ENCODE measurements at places on chromosomes 11 and 22.

DNA sequence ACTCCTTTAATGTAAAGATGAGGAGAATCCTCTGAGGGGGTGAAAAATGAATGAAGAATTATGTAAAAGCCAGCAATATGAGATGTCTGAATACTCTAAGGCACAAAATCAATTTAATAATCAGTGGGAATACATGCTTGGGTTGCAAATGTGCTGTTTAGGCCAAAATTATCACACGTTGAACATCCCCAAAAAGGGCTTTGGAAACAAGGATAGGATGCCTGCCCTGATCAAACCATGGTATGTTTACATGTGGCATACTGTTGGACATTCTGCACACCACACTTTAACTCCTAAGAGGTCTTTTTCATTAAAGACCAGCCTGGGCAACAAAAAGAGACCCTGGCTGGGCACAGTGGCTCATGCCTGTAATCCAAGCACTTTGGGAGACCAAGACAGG is 26.3 kb downstream of the F2 start:
- DNase-seq = no peak

DNA sequence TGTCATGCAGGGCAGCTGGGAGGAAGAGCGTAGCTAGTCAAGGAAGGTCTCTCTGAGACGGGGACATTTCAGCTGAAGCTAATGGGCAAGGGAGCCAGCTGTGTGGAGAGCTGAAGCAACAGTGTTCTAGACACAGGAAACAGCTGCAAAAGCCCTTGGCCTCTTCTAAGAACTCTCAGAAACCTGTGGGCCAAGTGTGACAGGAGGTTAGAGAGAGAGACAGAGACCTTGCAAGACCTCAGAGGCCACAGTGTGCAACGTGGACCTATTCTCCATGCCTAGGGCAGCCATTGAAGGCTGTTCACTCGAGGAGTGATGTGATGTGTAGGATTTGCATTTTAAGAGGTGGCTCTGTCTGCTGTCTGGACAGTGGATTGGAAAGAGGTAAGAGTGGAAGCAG is 48.7 kb upstream of the TNRC6B start:
- DNase-seq = peak; percentile 75

DNA sequence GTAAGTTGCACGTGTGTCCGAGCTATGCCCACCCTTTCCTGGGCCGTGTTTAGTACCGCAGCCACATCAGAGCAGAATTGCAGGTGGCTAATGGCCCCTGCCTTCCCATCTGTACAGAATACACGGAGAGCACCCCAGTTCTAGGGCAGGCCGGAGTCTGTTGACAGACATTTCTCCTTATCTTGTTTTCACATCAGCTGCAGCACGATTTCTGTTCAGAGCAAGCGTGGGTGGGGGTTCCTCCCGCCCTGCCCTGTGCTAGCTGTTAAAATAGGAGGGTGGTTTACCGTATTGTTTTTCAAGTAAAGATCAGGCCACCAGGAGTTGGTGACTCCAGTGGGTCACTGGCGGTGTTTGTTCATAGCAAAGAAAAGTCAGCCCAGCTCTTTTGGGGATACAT is 41.1 kb downstream of the UBASH3B start:
- peak; percentile 92 for DNase-seq

GRCh38 chr11:35272391-35272902 is 133.5 kb downstream of the CD44 start:
- peak; percentile 73 for DNase-seq

DNA sequence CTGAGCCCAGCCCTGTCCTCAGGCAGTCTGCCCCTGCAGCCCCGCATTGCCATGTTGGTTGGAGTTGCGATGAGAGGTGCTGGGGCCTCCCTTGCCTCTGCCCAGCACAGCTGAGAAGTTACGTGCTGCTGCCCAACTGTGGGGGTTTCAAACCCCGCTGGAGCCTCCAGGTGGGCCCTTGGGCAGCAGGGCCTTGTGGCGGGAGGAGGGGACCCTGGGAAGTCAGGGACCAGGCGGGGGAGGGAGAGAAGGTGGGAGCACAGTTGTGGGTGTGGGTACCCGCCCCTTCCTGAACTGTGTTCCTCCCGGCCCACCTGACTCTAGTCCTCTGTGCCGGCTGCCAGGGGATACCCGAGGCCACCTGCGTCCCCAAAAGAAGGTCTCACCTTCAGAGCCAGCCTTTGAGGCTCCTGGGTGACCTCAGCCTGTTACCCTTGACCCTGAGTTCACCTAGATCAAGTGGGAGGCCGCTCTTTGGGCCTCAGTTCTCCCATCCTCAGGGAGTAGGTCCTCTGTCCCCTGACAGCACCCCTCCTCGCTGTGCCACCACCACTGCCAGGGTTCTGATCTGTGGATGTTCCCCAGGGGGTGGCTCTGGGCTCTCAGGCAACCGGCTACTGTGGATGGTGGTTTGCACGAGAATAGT is 7.7 kb upstream of the CCDC188 start:
- DNase-seq = no peak

GRCh38 chr11:59520741-59521140 is 9.4 kb downstream of the OR4D9 start:
- DNase-seq = no peak

- DNase-seq = no peak
These were observed 65.8 kb upstream of the NECTIN1 start for GRCh38 chr11:119794756-119795155.

DNA sequence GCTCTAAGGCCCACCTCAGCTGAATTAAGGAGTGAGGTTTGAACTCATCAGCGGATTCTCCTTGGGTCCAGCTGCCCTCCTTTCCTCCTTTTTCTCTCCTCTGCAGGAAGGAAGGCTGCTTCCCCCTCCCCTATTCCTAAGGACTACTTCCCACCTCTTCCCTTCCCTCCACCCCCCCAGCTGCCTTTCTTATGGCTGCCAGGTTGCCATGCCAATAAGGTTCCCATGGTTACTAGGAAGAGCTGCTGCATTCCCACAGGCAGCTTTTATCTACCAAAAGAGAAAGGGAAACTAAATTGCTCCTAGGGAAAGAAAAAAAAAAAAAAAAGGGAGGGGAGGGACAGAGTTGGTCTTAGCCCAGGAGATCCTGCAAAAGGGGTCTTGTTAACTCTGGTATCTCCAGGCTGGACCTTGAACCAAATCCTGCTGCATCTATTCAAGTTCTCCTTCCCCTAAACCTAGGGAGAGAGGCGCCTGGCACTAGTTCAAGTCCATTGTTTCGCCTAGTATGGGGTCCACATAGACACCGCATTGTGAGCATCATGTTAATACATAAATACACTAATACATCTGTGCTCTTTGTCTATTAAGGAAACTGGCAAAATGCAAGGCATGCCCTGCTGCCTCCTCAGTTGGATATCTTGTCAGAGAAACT is 21.2 kb upstream of the FEZ1 start:
- DNase-seq = no peak

- no peak for DNase-seq
These were observed 5.9 kb upstream of the OR52L1 start for GRCh38 chr11:5992604-5993251.

- no peak for DNase-seq
These were observed 68.1 kb downstream of the CSTPP1 start for GRCh38 chr11:47004595-47005033.

DNA sequence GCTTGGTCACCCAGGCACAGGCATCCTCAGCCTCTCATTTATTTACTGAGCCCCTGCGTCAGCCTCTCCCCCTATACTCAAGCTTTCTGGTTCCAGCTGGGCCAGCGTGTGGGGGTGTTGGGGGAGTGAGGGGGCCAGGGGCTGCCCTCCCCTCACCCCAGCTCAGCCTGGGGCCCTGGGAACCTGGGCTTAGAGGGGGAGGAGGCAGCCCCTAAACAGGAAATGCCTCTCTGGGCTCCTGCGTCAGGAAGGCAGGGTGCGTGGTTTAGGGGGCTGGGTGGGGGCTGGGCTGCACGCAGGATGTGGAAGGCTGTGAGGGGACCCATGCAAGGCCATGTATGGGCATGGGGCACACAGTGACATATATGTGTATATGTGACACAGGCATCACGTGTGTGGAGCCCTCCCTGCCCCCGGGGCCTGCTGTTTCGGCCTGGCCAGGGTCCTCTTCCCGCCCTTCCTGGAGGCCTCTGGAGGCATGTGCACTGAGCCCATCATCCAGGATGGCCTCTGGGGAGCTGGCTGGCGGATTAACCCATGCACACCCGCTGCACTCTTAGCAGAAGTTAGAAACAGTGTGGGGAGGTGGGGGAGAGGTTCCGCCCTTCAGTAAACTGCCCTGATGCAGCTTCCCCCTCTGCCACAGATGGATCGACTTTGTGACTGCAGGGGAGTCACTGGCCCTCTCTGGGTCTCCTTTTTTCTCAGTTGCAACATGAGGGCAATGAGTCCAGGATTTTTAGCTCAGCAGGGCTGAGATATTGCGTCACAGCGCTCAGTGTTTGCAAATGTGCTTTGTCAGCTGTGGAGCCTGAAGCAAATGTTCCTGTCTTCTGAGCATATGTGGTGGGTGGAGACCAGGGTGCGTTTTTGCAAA is 1.1 kb upstream of the CD248 start:
- DNase-seq = peak; percentile 95

GRCh38 chr22:49523374-49524008 is 304.2 kb downstream of the BRD1 start:
- DNase-seq = no peak

DNA sequence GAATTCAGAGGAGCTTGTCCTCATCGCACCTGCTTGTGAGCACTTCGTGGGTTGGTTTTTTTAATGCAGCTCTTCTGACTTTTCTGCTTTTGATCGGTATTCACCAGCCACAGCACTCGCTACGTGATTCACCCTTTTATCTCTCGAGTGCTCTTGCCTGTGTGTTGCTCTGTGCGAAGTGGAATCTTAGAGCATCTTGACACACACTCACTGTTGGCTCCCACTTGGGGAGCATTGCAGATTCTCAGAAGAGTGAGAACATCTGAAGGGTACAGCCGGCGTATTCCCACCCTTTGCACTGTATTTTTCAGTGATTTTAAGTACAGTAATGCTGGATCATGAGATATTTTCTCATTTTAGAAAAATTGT is 10.9 kb downstream of the TNNT3 start:
- DNase-seq = no peak

DNA sequence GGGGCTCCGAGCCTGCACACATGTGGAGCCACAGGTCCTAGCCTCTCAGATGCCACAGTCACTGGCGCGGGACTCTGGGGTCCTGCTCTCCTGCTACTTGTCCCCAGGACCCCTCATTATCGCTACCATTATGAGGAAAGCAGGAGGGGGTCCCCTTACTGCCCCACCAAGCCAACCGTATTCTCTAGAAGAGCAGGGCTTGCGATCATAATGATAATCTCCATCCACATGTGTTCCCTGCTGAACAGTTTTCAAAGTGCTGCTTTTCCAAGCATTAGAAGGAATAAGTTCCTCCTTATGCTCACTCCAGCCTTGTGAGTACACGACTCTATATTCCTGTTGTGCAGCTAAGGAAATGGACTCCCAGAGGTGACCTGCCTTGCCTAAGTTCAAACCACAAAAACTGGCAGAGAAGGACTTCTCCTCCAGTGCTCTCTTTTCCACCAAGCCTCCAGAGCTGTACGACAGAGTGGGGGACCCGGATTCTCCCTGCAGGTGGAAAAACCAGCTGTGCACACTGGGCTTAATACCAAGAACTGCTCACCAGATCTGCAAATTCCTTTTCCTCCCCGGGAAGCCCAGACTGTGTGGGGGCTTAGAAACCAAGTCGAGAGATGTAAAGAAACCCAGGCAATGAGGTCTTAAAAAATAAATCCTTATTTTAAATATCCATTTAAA is 92.8 kb upstream of the DRD2 start:
- DNase-seq = no peak

DNA sequence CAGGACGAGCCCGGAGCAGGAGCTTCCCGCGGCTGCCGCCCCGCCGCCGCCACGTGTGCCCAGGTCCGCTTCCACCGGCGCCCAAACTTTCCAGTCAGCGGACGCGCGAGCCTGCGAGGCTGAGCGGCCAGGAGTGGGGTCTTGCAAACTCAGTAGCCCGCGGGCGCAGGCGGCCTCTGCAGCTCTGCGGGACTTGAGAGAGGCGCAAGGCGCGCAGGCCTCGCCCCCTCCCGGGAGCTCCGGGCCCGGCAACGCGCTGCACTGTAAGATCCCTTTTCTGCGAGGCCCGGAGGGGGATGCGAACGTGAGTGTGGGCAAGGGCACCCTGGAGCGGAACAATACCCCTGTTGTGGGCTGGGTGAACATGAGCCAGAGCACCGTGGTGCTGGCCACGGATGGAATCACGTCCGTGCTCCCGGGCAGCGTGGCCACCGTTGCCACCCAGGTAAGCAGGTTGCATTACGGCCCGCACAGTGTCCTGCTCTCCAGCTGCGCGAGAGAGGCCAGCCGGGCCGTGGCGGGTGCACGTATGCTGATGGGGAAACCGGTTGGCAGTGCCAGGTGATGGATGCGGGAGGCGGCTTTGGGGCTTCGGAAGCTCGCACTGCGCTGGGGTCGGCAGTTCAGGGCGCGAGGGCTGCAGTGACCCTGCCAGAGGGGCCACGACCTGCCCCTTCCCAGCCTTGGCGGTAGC is 2.0 kb downstream of the SLC6A5 start:
- no peak for DNase-seq

- DNase-seq = no peak
These were observed 13.6 kb upstream of the FGF3 start for GRCh38 chr11:69832561-69833413.

- peak; percentile 79 for DNase-seq
These were observed 10.5 kb downstream of the TPST2 start for GRCh38 chr22:26579331-26579886.

DNA sequence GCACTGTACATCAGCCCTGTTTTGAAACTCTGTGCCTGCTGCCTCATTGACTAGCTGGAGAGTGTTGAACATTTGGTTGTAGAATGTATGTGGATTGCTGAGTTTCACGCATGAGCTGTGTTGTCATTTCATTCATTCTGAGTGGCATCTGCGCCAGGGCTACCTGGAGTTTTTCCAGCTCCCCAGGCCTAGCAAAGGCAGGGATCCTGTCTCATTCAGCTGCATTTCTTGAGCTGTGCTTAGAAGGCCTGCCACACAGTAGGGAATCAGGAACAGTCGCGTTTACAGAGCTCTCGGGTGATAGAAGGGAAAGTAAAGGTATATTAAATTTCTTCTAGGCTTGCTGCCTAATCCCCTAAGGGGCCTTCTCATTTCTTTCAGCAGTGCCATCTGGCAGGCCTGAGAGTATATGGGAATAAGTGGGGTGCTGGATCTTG is 44.3 kb downstream of the PTPRJ start:
- DNase-seq = no peak

GRCh38 chr22:46256358-46256958 is 6.4 kb upstream of the CDPF1 start:
- no peak for DNase-seq

- no peak for DNase-seq
These were observed 109.9 kb downstream of the EMSY start for GRCh38 chr11:76554767-76555166.

DNA sequence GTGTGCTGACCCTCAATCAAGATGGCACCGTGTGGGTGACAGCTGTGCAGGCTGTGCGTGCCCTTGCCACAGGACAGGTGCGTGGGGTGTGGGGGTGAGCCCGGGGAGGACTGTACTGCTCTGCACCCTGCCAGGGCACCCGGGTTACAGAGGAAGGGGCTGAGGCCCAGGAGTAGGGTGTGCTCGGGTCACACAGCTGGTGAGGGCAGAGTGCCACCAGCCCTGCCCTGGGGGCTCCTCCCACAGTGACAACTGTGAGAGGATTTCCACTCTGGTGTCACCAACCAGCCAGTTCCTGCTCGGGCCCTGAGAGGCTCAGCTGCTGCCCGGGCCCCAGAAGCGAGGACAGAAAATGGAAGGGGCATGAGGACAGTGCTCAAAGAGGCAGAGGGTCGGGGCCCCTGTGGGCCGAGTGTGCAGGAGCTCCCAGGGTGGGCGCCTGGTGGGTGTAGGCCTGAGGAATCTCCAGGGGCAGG is 20.5 kb downstream of the TRMU start:
- DNase-seq = no peak

GRCh38 chr11:94759522-94759921 is 8.6 kb upstream of the AMOTL1 start:
- no peak for DNase-seq

GRCh38 chr11:125412509-125412908 is 83.6 kb downstream of the FEZ1 start:
- no peak for DNase-seq

Measured in activated CD8-positive, alpha-beta T cell treated with anti-CD3 and anti-CD28 coated beads for 36 hours (primary cell).